ENCODE measurements at places on chromosomes 3 and 15. TPM values are rescaled to one million over a fixed set of nuclear protein-coding genes. Genes with fewer than 3 reads are reported as not detected.

GRCh38 chr15:39298271-39298962 lies 282.5 kb upstream of the THBS1 start:
- DNase-seq: no peak

DNA sequence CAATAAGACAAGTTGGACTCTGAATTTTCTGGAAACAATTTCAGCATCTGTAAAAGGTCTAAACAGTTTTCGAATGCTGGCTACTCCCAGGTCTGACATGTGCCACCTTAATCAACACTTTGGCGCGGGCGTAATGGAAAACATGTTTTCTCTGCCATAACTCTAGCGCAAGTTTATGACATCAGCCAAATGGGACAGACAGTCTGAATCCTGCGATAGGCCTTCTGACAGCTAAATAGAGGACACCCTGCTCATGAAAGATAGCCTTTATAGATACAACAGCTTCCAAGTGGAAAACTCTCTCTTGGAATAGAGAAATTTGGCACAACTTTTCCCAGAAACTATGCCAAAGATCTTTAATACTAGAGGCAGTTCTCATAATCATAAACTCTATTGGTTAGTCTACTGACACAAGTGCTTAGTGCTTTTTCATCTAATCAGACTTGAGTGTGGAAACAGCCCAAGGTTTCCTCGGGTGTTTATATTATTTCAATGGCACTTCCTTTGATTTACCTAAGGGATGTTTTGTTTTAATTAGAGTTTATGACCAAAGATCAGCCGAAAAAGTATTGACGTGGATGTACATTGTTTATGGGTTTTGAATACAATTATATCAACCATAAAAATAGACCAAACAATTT lies 120.1 kb upstream of the DPH6 start:
- no peak for DNase-seq

DNA sequence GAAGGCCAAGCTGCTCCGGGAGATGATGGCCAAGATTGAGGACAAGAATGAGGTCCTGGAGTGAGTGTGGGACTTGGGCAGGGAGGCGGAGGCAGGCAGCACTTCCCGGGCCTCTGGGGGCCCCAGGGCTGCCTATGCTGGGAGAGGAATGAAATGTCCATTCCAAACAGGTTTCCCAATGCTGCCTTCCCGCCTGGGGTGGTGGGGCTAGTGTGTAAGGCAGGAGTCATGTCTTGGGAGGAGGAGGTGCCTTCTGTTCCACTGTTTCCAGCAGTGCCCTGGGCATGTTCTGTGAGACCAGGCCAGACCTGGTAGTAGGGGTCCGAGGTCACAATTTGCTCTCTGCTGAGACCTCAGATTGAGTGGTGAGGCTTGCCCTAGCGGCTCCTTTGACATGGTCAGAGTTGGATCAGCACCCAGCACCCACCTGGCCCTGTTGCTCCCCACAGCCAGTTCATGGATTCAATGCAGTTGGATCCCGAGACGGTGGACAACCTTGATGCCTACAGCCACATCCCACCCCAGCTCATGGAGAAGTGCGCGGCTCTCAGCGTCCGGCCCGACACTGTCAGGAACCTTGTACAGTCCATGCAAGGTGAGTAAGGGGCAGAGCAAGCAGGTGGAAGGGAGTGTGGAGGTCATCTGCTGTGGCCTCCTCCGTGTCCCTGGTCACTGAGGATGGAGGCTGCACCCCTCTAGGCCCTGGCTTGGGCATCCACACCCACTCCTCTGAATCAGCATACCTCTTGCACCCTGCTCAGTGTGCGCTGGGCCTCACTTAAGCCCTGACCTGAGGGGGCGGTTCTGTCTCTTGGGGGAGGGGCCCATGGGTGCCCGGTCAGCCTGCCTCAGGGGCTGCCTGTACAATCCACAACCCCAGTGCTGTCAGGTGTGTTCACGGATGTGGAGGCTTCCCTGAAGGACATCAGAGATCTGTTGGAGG lies 27.3 kb downstream of the PTPN23 start:
- DNase-seq: no peak

CHRD gene
- 0.43 TPM for total RNA-seq

DNA sequence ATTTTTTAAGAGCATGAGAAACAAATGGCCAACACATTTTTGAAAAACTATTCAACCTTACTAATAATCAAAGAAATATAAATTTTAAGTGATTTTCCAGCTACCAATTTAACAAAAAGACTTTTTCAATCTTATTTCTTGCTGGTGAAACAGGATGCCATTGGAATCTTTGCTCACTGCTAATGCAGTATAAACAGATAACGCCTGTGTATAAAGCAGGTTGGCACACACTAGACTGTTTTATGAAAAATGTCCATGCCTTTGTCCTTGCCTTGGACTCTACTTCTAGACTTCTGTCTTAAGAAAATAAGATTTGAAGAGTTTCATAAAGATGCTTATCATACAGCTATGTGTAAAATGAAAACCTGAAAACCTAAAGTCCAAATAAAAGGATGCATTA lies 5.0 kb upstream of the VGLL4 start:
- no peak for DNase-seq

DNA sequence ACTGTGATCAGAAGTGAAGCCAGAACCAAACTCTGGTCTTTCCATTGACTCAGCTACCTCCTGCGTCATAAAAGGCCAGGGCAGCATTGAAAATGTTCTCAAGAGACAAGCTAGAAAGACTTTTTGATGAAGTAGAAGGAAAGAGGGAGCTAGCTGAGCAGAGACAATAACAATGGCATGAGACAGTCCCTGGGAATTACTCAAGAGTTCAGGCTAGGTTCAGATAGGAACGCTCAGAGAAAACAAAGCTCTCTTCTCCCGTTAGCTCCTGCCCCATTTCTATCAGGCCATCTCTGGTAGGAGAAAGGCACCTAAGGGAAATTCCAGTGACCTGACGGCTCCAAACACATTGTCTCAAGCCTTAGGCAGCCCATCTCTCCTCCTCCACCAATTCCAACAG lies 7.0 kb upstream of the OXTR start:
- DNase-seq: no peak

GRCh38 chr3:171049861-171050444 lies 23.4 kb upstream of the SLC2A2 start:
- peak; percentile 79 for DNase-seq

All from HT1080 (cell line).